ENCODE measurements at places on chromosomes 2 and 18.

- no peak for DNase-seq
These were observed 5.8 kb upstream of the OXER1 start for GRCh38 chr2:42769583-42770287.

DNA sequence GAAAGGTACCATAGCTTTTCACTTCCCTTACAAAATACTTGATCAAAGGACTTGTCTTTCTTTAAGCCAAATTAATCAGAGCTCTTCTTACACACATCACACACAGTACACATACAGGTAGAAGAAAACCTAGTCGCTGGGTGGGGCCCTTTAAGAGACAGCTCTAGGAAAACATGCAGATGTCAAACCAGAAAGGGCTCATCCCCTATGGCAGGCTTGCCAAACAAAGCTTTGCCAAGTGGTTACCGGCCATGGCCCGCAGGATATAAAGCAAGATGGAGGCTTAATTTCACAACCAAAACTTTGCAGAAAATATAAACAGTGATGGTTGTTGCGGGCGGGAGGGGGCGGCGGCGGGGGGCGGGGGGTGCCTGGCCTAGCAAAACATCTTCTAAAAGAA, 2156.0 kb upstream of the PIK3C3 start:
- no peak for DNase-seq

DNA sequence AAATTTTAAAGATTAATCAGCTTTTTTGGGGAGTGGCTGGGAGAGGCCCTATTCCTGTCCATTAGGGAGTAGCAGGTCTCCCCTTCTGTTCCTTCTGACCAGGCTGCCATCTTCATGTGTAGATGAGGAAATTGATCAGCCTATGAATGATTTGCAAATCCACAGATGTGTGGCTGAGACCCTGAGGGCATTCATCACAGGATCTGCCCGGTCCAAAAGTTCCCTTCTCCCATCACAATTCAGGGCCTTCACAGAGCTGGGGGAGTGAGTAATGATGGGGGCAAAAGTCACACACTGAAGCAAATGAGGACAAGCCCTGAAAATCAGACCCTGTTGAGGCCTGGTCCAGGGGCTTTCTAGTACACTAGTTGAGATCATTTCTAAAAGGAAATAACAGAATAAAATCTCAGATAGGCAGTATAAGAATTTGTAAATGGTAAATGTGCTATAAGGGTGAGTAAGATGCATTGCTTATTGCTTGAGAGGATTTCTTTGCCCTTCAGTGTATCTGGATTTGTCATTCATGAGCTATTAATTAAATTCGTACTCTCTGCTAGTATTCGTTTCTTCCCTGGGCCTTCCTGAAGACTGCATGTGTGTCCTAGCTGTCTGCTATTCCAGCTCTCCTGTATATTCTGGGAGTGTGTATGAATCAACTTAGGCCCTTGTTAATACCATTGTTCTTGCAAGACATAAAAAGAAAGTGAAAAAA, 53.2 kb downstream of the SETBP1 start:
- no peak for DNase-seq

DNA sequence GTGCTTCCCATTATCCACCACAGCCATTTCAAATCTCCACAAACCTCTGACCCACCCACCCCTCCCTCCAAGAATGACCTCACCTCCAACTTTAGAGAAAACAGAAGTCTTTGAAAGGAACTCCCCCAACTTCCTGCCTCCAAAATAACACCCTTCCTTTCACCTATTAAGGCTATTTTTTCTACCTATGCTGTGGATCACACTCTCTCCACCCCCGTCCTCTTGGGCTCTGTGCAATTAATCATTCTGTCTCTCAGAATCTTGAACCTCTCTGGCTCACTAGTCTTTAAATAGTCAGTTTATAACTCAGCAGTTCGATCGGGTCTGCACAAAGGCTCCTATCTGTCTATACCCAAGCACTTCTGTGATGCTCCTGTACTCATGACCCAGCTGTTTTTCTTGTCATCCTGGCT, 37.3 kb upstream of the XPO1 start:
- DNase-seq, result no peak

- DNase-seq, result no peak
These were observed 16.4 kb downstream of the FARP2 start for GRCh38 chr2:241372361-241372992.

- no peak for DNase-seq
These were observed 31.4 kb upstream of the AGAP1 start for GRCh38 chr2:235462415-235462790.

DNA sequence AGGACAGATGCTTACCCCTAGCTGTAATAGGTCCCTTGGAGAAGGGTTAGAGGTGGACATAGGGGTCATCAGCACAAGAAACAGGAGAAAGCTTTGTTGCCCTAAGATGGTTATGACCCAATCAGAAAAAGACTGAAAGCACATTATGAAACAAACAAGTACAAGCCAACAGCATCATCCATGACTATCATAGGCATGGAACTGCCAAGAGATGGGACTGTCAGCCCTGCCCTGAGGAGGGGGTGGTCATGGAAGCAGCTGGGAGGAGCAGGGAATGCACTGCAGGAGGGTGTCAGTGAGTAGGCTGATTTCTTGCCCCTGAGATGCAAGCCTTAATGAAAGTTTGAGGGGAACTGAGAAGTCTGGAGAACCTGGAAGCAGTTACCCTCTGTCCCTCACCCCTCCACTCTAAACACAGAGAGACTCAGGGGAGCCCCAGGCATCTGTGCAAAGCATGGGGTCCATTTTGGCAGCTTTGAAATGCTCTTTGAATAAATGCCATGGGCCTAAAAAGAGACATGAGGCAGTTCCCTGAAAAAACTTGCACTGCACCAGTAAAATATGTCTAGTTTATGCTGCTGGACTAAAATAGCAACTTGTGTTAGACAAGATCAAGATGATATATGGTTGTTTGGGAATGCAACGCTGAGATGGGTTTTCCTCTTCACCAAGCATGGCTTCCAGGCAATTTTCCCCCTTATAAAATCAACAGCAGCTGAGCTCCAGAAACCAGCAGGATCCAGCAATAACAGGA, 122.7 kb upstream of the ZFP36L2 start:
- no peak for DNase-seq

GRCh38 chr2:235347691-235348090, 146.2 kb upstream of the AGAP1 start:
- DNase-seq, result no peak

DNA sequence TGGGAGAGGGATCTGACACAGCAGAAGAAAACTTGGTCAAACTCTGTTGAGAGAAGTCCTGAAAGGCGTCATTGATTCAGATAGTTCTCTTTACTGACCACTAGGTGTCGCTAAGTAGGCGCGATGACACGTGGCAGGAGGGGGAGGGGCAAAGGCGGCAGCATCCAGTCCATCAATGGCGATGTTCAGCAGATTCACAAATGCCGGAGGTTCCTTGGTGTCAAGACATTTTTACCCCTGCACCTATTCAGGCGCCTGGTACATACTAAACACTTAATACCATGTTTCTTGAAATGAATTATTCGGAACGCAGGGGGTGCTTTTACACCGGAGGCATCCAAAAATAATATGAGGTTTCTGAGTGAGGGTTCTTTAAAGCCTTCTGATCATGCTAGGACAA, 3.0 kb upstream of the PLEK start:
- peak; percentile 46 for DNase-seq

GRCh38 chr18:10454681-10455557, 484 bp downstream of the APCDD1 start:
- DNase-seq, result no peak

DNA sequence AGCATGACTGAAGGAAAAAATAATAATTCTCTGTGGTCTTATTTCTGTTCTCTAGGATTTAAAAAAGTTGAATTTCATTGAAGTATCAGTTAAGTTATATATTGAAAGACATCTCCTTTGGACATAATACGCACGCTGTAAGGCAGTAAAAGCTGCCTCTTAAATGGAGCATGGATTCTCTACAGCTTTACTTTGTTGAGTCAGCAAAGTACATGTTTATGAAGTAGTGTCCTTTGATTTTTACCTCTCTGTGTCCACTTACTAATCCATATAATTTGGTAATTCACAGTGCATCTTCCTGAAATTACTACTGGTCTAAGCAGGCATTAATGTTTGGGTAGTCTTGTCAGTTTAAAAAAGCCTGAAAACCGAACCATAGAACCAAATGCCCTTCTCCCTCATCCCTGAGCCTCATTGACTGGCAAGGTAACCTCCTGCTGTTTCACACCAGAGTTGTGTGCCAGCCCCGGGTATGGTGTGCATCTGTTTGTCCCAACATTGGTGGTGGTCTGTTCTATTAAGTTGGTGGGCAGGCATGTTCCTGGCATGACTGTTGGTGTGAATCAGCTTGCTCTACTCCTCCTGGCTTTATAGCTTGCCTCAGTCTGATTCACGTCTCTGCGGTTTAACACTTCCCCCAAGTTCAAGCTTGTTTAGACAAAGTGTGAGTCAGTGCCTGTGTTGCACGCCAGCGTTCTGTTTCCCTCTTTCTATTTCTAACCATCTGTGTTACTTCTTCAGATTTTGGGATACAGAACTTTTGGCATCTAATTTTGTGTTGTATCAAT, 71.0 kb upstream of the ITM2C start:
- DNase-seq, result no peak

- DNase-seq, result no peak
These were observed 27.4 kb upstream of the NEB start for GRCh38 chr2:151761687-151762086.

DNA sequence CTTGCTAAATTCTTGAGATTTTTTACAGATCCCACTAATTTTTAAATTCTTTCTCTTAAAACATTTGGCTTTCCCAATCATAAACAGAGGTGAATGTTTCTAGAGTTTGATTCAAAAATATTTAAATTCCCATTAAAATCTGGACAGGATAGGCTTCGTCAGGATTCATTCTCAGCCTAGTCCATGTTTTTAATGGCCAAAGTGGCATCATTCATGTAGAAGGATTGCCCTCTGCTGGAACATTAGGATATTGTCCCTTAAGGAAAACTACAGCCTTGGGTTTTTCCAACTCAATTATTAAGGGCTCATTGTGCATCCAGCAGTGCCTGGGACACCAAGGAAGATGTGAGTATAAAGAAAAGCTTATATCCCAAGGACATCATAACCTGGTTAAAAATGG, 71.7 kb downstream of the TPGS2 start:
- DNase-seq, result no peak

- no peak for DNase-seq
These were observed 35.6 kb downstream of the MAP3K19 start for GRCh38 chr2:135011633-135012032.

DNA sequence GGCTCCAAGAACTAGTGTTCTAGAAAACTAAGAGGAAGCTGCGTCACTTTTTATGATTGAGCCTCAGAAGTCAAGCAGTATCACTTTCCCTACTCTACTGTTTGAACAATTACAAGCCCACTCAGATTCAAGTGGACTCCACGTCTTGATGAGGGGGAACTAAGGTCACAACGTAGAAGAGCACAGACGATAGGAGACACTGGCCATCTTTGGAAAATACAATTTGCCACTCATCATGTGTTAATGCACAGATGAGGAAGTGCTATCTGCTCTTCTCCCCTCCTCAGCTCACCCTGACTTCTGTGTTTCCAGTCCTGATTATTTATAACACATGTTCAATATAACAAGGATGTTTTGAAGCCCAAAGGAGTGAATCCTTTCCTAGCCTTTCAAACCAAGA, 76.1 kb upstream of the CYP1B1 start:
- no peak for DNase-seq

DNA sequence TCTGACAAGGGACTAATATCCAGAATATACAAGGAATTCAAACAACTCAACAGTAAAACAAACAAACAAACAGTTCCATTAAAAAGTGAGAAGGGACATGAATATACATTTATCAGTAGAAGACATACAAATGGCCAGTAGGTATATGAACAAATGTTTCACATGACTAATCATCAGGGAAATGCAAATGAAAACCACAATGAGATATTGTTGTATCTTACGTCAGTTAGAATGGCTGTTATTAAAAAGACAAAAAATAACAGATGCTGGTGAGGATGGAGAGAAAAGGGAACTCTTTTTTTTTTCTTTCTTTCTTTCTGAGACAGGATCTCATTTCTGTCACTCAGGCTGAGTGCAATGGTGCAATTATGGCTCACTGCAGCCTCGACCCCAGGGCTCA, 175.5 kb downstream of the CAMKMT start:
- DNase-seq, result no peak

GRCh38 chr18:38900031-38900430, 1334.4 kb upstream of the CELF4 start:
- no peak for DNase-seq

- DNase-seq, result no peak
These were observed 11.1 kb upstream of the HES6 start for GRCh38 chr2:238250896-238251295.

- DNase-seq, result no peak
These were observed 73.5 kb downstream of the WDPCP start for GRCh38 chr2:63514781-63515180.

- no peak for DNase-seq
These were observed 7.3 kb upstream of the MATN3 start for GRCh38 chr2:20019747-20020146.

GRCh38 chr2:54262015-54262765, 6.2 kb upstream of the TSPYL6 start:
- DNase-seq, result no peak

DNA sequence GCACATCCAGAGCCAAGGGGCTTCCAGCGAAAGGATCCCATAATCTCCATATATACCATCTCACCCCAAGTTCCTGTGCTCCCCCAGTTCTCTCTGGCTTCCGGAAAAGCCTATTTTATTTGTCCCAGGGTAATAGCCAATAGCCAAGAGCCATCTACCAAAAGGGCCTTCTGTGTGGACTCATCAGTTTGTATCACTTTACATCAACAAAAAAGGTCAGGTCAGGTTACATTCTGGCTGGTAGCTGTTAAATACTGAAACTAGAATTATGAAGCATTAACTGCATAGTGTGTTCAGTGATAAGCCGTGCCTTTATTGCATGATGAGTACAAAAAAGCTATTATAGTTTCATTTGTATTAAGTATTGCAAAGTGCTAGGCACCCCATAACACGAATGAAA, 223.7 kb downstream of the IRS1 start:
- no peak for DNase-seq
